ENCODE measurements at places on chromosomes 16 and 17.

- no peak for DNase-seq
These were observed 19.3 kb upstream of the ADGRG3 start for GRCh38 chr16:57648581-57649442.

DNA sequence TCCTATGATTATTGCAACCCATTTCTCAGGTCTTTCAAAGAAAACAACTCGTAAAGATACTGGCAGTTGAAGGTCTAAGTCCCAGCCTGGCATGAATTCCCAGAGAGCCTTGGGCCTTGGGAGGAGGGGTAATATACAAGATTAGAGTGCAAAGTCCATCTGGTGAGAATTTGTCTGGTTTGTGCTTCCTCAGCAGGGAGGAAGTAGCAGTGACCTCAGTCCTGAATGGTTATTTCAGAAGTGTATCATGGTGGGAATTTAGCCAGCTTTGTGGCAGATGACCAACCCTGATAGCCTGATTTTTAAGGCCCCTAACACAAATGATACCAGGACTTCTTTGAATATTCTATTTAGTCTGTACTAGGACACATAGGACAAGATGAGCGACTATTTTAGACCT is 151.2 kb upstream of the TBX2 start:
- DNase-seq: no peak

- no peak for DNase-seq
These were observed 23.3 kb downstream of the TRAP1 start for GRCh38 chr16:3694051-3694450.

- no peak for DNase-seq
These were observed 89.2 kb upstream of the CACNG3 start for GRCh38 chr16:24166661-24167528.

- DNase-seq: no peak
These were observed 2.1 kb upstream of the TEX19 start for GRCh38 chr17:82356845-82357355.

GRCh38 chr17:77366558-77367245 is 225.9 kb downstream of the SEC14L1 start:
- DNase-seq: no peak

- no peak for DNase-seq
These were observed 4.8 kb downstream of the ATP2A3 start for GRCh38 chr17:3959295-3959899.

DNA sequence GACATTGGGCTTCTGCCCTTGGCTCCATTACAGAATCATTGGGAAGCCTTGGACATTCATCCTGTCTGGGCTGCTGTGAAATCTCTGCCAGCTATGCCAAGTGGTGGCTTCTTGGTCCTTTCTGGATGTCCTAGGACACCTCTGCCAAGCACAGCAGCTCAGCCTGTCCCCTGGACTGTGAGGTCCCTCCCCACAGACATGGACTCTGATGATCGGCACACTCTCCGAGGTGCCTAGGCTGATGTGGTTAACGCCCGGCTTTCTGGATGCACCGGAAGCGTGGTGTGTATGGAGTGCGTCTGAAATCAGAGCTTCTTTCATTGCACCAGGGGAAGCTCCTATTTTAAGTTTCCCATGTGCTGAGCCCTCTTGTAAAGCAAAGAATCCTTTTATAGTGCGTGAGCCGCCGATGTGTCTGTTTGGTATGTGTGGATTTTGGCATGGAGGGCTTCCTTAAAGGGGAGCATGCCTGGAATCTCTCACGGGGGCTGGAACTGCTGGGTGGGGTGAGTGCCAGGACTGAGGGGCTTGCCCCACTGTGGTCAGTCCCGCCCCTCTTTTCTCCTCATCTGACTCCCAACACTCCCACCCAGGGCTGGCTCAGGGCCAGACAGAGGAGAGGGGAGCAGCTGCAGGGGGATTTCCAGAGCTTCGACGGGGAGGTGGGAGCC is 7.0 kb upstream of the ARHGAP23 start:
- no peak for DNase-seq

DNA sequence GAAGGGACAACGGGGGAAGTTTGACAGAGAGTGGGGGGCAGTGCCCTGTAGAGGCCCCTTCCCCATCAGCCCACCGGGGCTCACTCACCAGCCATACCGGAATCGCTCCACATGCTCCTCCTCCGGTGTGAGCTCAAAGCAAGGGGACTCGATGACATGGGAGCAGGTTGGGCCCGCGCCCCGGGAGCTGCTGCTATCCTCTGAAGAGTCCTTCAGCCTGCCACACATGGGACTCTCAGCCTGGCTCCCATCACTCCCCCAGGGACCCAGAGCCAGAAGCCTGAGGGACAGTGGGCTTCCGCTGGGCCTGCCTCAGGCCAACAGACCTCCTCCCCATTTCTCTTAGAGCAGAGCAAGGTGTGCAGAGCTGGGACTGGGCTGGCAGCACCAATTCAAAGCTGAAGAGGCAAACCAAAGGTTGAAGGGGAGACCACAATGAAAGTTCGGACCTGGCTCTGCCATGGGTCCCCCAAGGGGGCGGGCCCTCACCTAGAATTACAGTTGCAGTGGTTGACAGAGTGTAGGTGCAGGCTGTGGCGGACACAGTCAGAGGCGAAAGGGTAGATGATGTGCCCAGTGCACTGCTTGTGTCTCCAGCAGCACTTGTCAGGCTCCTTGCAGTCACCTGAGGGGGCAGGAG is 7.3 kb downstream of the PROCA1 start:
- DNase-seq: no peak

DNA sequence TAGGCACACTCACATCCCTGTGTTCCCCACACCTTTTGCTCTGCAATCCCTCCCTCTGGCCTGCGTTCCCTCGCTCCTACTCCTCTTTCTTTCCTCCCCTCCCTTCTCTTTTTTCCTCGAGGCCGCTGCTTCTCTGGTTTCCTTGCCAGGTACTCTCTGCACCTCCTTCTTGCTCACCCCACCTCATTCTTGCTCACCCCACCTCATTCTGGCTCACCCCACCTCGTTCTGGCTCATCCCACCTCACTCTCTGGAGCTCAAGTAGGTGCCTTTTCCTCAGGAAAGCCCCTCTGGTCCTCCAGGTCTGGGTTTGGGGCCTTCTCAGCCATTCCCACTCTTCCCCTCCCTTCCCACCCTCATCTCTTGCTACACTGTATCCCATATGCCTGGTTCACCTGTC is 103.5 kb downstream of the PLCG2 start:
- no peak for DNase-seq

DNA sequence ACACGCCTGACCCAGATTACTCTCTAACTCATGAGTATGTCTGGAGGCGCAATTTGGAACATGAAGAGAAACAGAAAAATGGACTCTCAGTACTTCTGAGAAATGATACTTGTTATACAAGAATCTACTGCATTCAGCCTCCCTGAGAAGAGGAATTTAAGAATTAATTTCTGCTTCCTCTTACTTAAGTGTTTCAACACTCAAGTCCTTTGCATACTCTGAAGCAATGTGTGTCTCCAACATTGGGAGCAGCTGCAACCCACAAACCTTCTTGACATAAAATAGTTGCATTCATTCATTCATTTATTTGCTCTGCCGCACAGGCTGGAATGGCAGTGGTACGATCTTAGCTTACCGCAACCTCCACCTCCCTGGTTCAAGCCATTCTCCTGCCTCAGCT is 199.8 kb downstream of the NPIPA7 start:
- DNase-seq: no peak

DNA sequence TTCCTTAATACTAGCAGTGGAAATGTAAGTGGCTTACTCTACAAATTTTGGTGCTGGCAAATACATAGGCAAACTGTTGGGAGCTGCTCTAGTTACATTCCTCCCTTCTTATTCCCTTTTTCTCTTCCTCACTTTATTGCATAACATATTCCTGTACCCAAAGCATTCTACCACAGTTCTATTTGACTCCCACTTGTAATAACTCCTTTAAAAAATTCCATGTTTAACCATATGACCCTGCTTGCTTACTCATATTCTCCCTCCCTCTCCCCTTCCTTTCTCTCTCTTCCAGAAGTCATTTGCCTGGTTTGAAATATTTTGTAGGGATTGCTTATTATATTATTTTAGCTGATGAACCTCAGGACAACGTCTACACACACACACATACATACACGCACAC is 22.7 kb downstream of the NQO1 start:
- DNase-seq: no peak

- DNase-seq: no peak
These were observed 16.1 kb upstream of the SREBF1 start for GRCh38 chr17:17852930-17853329.

DNA sequence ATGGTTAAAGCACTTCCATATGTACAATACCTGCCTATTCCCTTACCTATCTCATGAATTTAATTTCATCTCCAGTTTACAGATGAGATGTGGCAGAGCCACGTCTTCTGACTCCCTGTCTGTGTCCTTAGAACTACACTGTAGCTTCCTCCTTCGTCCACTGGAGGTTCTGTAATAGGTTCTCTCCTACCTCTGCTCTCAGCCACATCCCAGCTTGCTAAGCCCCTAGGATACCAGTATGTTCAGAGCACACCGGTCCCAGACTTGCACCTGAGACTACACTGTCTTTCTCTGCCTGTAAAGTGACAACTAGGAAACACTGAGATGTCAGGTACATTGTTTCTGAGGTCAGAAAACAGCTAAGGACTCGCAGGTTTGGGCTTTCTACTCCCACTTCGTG is 3.8 kb upstream of the RASL10B start:
- DNase-seq: no peak

DNA sequence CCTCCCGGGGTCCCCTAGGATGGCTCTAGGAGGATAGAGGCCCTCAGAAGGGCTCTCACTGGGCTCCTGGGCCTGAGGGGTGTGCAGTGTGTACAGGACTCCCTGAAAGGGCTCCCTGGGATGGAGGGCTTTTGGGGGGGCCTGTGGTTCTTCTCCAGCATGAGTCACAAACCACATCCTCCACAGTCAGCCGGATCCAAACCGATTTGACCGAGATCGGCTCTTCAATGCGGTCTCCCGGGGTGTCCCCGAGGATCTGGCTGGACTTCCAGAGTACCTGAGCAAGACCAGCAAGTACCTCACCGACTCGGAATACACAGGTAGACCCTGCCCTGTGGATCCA is 4.5 kb downstream of the TRPV2 start:
- DNase-seq: no peak

DNA sequence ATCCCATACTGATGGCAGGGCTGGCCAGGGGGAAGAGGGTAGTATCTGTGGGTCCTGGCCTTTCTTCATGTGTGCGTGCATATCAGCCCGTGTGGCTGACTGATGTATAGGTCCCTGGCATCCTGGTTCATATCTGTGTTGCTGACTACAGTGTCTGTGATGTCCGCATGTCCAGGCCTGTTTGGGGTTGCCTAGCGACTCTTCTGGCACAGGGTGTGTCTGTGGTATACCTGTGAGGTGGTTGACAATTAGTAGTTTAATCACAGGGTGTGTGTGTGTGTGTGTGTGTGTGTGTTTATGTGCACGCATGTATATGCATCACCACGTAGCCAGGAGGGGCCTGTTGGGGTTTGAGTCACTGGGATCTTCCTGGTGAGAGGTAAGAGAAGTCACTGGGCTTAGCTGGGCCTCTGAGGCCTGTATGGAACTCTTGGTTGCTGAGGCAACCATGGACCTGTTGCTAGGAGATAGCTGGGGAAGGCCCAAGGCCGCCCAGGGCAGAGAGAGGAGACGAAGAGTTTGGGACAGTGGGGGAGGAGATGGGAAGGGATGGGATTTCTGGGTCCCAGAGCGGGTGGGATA is 603 bp upstream of the TMEM95 start:
- no peak for DNase-seq

GRCh38 chr17:63832455-63832854 is 5.0 kb upstream of the FTSJ3 start:
- no peak for DNase-seq

- no peak for DNase-seq
These were observed 38.2 kb downstream of the GRB2 start for GRCh38 chr17:75367312-75367711.

DNA sequence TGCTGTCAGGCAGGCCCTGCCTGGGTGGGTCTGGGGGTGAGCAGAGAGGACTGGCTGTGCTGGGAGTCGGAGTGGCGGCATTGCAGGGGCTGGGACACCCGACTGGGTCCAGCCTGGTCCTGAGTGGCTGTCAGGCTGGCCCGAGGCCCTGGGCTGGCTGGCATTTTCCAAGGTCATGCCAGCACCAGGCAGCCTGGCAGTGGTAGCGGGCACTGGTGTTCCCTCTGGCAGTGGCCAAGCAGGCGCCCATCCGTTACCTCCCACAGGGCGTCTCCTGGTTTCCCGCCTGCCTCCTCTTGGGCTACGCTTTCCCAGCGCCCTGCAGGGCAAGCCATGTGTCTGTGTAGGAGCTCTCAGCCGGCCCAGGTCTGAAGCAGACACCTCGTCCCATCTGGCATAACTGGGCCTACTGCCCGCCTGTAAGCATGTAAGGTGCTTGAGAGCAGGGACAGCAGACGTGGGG is 5.7 kb upstream of the PKMYT1 start:
- no peak for DNase-seq

- no peak for DNase-seq
These were observed 24.7 kb upstream of the AQP8 start for GRCh38 chr16:25192096-25192495.

GRCh38 chr16:79816081-79816497 is 215.6 kb upstream of the MAF start:
- DNase-seq: no peak

GRCh38 chr17:2035541-2036488 is 5.9 kb downstream of the DPH1 start:
- no peak for DNase-seq

- no peak for DNase-seq
These were observed 55.4 kb downstream of the ADCY9 start for GRCh38 chr16:4060823-4061222.

DNA sequence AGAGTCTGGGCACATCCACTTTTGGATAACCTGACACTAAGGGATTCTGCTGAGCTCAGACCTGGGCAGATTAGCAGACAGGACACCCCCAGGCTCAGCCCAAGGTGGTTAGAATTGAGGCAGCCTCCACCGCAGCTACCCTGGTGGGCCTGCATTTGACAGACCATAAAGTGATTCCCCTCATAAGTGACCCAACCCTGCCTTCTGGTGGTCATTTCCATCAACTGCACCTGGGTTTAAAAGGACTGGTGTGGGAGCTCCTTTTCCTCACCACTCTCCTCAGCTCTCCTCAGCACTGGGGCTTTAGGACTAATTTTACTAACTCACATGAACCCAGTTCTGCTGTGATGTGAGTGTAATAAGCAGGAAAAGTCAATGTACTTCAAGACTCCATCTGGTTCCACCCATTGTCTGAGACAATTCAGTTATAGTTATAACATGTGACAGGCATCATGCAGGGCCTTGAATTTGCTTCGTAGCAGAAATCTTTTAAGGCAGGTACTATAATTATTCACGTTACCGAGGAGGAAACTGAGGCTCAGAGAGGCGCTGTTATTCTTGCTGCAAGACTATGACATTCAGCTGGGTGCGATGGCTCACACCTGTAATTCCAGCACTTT is 42.5 kb downstream of the MYH3 start:
- DNase-seq: no peak

DNA sequence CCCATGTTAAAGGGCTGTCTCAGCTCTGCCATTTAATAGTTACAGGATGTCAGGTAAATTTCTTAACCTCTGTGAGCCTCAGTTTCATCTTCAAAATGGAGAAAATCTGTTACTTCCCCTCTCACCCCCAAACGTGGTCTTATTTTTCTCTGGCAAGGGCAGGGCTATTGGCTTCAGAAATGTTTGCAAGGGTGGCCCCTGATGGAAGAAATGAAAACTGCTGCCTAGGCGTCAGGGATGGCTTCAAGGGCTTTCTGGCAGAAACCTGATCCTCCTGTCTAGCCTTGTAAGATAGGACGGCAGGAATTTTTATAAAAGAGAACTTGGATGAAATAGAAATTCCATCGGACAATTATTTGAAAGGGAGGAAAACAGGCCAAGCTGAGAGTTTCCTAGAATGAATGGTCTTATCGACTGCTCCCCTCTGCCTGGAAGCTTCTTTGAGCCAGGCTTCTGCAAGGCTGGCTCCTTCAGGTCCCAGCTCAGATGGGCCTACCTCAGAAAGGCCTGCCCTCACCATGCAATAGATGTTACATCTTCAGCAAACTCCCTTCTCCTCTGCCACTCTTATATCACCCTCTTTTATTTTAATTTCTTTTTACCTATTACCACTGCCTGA is 43.0 kb upstream of the TANGO6 start:
- no peak for DNase-seq
